Hepatic stellate cell (primary cell): ENCODE measurements at places on chromosomes 13 and 19.
A peak's percentile ranks its signal among the peaks of the same experiment; 100 is the strongest.

DNA sequence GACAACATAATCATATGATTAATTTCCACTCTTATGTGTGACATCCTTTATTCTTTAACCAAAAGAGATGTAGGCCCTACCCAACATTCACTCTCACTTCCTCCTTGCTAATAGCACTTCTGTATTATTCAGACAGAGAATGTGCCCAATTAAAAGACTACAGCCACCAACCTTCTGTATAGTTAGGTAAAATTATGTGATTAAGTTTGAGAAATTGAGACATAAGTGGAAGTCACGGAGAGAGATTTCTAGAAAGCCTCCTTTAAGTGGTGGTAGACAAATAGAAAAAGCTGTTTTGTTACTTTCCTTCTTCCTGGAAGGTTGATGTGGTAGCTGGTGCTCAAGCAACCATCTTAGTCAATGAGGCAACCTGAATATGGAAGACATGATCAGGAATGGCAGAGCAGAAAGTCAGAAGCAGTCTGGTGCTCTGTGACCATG, 14.8 kb downstream of the EPSTI1 start:
- DNase-seq, result no peak

DNA sequence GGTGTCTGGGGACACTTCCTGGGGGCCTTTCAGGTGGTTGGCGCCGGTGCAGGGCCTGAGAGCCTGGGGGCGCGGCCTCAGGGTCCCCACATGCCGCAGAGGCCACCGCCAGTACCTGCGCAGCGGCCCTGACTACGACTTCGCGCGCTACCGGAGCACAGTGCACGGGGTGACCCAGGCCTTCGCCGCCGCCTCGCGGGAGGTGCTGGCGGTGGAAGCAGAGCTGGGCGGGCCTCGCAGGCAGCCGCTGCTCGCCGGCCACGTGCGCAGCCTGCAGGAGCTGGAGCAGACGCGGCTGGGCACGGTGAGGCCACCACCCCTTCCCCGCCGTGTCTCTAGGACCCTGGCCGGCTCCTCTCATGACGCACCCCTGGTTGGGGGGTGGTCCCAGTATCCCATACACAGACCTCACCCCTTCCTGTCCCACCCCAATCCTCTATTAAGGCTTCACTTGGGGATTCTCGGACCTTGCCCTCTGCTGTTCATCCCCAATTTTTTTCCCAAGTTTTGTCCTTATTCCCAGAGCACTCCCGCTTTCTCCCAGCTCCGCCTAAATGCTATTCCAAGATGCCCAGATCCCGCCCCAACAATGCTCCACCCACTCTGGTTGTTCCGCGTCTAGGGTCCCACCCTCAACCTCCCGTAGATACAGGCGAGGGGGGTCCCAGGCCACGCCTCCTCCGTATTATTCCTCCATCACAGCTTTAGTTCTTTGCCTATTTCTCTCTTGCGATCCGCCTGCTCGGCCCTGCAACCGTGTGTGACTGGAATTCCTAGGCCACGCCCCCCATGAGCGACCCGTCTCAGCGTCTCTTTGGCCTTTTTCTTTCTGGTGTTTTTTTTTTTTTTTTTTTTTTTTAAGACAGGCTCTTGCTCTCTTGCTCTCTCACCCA, 1.0 kb downstream of the REX1BD start:
- peak; percentile 77 for DNase-seq

- no peak for DNase-seq
Measured at GRCh38 chr19:45218911-45219743, 26.1 kb downstream of the EXOC3L2 start.

DNA sequence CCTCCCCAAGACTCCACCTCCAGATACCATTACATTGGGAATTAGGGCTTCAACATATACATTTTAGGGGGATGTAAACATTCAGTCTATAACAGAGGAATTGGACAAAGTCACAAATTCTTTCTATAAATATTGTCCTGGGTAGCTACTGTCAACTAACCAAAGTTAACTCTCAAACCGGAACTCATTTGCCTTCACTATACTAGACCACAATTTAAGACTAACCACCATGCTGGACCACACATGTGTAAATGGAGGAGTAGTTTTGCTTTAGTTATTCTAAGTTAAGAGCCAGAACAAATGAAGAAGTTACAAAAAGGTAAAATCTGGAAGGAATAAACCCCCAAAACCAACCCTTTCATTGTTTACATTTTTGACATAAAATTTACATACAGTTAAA, 222.8 kb downstream of the NDFIP2 start:
- DNase-seq, result no peak

DNA sequence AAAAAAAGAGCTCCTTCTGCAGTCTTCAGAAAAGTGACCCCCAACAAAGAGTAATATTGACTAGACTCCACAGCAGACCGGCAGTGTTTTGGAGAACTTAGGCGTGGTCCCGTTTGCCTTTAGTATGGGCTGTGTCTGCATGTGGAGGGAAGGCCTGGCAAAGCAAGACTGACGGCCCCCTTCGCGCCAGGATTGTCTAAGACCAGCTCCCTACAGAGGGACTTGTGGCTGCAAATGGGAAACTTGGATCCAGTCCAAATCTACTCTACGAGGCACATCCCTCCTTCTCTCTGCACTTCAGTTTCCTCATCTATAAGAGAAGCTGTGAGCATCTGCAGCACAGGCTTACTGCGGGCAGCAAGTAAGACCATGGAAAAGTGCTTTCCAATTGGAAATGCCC, 350.0 kb downstream of the ZNF536 start:
- DNase-seq, result no peak

- no peak for DNase-seq
Measured at GRCh38 chr13:78784014-78784750, 125.2 kb upstream of the OBI1 start.

DNA sequence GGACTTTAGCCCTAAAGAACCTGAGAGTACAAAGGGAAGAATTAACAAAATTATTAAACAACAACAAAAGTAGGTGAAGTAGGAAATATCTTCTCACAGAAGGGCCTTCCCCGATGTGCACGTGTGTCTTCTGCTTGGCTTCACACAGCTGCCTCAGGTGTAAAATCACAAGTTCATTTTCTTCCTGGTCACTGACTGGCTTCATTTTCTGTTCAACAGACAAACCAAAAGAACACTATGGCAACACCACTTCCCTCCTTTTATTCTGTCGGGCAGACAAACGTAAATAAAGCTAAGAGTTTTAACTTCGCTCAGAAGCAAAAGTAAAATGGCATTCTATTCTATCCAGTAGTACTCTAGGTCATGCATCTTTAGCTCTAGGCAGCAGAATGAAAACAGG, 140.9 kb downstream of the TBC1D4 start:
- DNase-seq, result no peak

GRCh38 chr19:37933937-37934358, 26.9 kb downstream of the SIPA1L3 start:
- DNase-seq, result no peak

DNA sequence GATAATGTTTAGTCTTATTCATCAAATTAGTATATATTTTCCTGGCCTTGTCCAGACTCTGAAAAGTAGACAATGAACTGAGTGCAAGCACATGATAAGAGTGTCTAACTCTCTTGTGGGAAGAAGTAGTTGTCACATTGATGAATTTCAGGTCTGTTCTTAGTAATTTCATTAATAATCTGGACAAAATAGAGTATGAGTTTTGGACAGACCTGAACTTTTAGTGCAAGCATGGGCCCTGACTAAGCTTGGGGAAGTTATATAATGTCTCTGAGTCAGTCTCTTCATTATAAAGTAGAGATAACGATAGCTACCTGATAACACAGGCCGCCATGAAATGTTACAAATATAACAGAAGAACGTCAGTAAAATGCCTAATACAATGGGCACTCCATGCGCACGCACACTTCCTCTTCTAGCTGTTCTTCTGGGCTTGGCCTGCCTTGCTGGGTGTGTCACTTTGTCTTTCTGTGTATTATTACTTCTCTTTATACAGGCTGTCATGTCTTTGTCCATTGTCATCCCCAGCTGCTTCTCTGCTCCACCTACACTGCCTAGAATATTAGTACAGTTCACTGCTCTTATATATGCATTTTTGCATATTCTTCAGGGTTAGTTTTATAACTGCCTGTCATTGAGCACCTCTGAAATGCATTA, 129.1 kb upstream of the HTR2A start:
- no peak for DNase-seq

GRCh38 chr19:38213911-38214625, 10.0 kb downstream of the DPF1 start:
- peak; percentile 51 for DNase-seq

DNA sequence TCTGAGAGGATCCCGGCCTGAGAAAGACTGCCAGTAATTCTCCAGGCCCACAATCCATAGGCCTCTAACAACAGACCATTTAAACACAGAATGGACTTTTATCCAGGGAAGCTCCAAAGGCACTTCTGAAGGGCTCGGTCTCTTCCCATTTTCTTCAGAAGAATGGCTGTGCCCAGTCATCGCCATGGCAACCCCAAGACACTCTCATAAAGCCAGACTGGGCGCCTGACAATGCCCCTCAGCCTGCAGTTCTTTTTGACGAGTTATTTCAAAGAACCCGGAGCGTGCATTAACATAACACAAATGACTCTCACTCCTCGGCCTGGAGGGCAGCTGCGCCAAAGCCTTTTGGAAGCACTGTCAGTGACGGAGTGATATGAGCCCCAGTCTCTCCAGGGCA, 61.0 kb downstream of the RASA3 start:
- DNase-seq, result no peak

- no peak for DNase-seq
Measured at GRCh38 chr19:49432141-49433073, 7.2 kb downstream of the GFY start.

DNA sequence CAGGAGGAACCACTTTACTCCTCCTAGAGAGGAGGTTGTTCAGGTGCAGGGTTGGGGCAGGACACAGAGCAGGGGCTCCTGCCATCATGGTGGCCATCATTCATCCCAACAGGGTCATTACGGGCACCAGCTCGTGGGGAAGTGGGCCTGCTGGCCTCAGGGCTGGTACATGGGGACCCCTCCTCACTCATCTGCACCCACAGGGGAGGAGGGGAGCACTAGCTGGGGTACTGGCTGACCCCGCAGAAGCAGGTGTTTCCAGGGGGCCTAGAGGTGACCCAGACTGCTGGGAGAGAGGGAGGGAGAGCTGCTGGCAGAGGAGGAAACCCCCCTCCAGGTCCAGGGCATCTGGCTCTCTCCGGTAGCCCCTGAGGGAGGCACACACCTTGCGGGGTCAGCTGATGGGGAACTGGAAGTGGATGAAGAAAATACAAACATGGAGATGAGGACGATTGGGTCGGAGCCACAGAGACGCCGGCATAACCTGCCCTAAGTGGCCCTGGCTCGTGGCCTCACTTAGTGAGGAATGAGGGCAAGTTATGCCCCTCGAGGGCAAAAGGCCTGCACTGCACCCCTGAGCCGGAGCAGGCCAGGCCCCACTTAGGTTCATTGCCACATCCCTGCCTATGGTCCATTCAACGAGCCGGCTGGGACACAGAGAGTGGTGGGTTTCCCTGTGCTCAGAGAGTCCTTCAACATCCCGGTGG, 76.2 kb downstream of the SOX1 start:
- DNase-seq, result no peak

GRCh38 chr19:42132851-42133528, 744 bp upstream of the POU2F2 start:
- DNase-seq, result peak; percentile 79

- DNase-seq, result no peak
Measured at GRCh38 chr19:4916292-4917082, 7.2 kb downstream of the UHRF1 start.

DNA sequence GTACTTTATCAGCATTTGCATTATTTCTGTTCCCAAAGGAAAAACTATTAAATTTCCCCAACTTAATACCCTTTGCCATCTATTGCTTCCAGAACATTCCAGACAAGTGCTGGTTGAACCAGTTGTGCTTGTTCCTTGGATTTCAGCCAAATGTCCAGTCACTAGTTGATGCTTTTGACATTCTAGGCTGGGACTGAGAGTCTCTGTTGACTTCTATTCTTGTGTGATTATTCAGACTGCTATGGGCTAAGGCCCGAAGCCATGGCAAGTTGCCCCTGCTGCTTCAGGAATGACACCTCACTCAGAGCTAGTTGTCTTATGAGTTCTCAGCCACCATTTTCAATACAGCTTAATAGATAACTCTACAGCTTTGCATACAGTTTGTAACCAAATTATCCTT, 458.1 kb upstream of the ARGLU1 start:
- peak; percentile 35 for DNase-seq

- DNase-seq, result no peak
Measured at GRCh38 chr19:31818798-31819105, 469.5 kb upstream of the TSHZ3 start.

DNA sequence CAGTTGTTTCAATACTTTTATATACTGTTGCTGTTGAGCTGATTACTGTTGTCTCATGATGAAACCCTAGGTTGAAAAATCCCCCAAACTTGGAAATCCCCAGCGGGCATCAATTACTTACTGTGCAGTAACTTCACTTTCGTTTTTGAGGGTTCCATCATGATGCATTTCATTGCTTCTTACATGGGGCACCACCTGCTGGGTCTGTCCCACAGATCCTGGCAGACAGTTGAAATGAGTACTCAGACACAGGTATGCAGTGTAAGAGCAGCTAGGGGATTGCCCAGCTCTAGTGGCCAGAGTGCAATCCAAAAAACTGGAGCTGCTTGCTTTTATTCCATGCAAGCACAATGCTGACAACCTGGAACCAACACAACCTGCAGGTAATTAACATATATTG, 132.5 kb upstream of the ZNF91 start:
- no peak for DNase-seq

DNA sequence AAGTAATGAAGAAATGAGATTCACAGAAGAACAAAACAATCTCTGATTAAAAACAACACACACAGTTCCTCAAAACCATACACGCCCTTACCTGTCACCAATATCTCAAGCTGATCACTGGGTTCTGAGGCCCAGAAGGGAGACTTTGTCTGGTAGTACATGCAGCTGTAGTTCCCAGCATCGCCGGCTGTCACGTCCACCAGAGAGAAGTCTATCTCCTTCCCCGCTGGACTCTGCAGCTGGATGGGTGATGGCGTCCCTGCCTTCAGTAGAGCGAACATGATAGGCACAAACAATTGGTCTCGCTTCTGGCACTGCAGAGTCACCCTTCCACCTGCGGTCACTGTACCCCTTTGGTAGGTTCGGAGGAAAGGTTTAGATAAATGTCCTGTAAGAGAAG, 7.3 kb downstream of the TARM1 start:
- no peak for DNase-seq

- peak; percentile 97 for DNase-seq
Measured at GRCh38 chr19:16324384-16325160, at the start of gene KLF2. TSS of gene KLF2 (plus strand) at chr19:16324826. CDS start at chr19:16324924, 98 bp downstream.

- no peak for DNase-seq
Measured at GRCh38 chr13:50236898-50237318, 221.7 kb downstream of the KCNRG start.
